Mammary microvascular endothelial cell (primary cell): ENCODE measurements at places on chromosomes 5 and 9. TPM values are rescaled to one million over a fixed set of nuclear protein-coding genes. Genes with fewer than 3 reads are reported as not detected.

The SV2C gene
- not detected in 2 replicates for total RNA-seq

The FOXD4L6 gene
- total RNA-seq = not detected in 2 replicates

The NMRK1 gene
- 25.5 and 30.6 TPM in 2 replicates for total RNA-seq

The TMEM215 gene
- not detected in 2 replicates for total RNA-seq

The PANK3 gene
- 31.5 and 35.3 TPM in 2 replicates for total RNA-seq

The PCDHB3 gene
- total RNA-seq = 0.30 and 0.47 TPM in 2 replicates

The SGCD gene
- total RNA-seq = 0.34 TPM in 1 of 2 replicates, not detected in the other

The SH3GL2 gene
- total RNA-seq = 0.07 TPM in 1 of 2 replicates, not detected in the other

The UNC5A gene
- 0.87 and 1.1 TPM in 2 replicates for total RNA-seq

The TAS2R1 gene
- not detected in 2 replicates for total RNA-seq

The XPA gene
- 5.3 and 12.7 TPM in 2 replicates for total RNA-seq

The CCL21 gene
- total RNA-seq = 0.20 and 0.53 TPM in 2 replicates

The PCDHB13 gene
- total RNA-seq = 0.30 and 0.33 TPM in 2 replicates

The PCDHA1 gene
- not detected in 2 replicates for total RNA-seq

The POU5F2 gene
- 0.07 and 0.15 TPM in 2 replicates for total RNA-seq

The SPATA31E1 gene
- not detected in 2 replicates for total RNA-seq

The ZNF883 gene
- 0.13 and 0.25 TPM in 2 replicates for total RNA-seq

The SLC6A19 gene
- total RNA-seq = not detected in 2 replicates

The CSF1R gene
- not detected in 2 replicates for total RNA-seq

The FAT2 gene
- total RNA-seq = not detected in 2 replicates

The PCDHGA5 gene
- 0.53 and 0.79 TPM in 2 replicates for total RNA-seq

The PCDHA4 gene
- total RNA-seq = 0.05 TPM in 1 of 2 replicates, not detected in the other

The WHRN gene
- 0.79 and 0.93 TPM in 2 replicates for total RNA-seq

The TAF11L10 gene
- total RNA-seq = not detected in 2 replicates

The ARL14EPL gene
- 0.07 and 0.15 TPM in 2 replicates for total RNA-seq

The MZB1 gene
- total RNA-seq = not detected in 2 replicates

The ESM1 gene
- total RNA-seq = 432 and 463 TPM in 2 replicates

The PRUNE2 gene
- total RNA-seq = 9.7 and 15.5 TPM in 2 replicates

The CAMK4 gene
- total RNA-seq = 0.34 and 1.3 TPM in 2 replicates

The PLEKHG4B gene
- 0.05 and 0.07 TPM in 2 replicates for total RNA-seq

The PURA gene
- 5.6 and 6.3 TPM in 2 replicates for total RNA-seq

The BTNL9 gene
- 0.05 TPM in 1 of 2 replicates, not detected in the other for total RNA-seq

The TUSC1 gene
- total RNA-seq = 11.8 and 13.1 TPM in 2 replicates

The REEP2 gene
- 1.1 and 1.3 TPM in 2 replicates for total RNA-seq

The ANKRD34B gene
- not detected in 2 replicates for total RNA-seq

The PCDHGC5 gene
- total RNA-seq = 0.15 and 0.20 TPM in 2 replicates

The RNF224 gene
- not detected in 2 replicates for total RNA-seq

The IL5 gene
- not detected in 2 replicates for total RNA-seq

The DND1 gene
- 0.10 and 0.80 TPM in 2 replicates for total RNA-seq

The PCSK1 gene
- 2.8 and 2.9 TPM in 2 replicates for total RNA-seq

The SLC6A7 gene
- not detected in 2 replicates for total RNA-seq

The BTNL3 gene
- not detected in 2 replicates for total RNA-seq

The CLIC3 gene
- 0.40 TPM in 1 of 2 replicates, not detected in the other for total RNA-seq
